ENCODE measurements at places on chromosomes 4 and X.

DNA sequence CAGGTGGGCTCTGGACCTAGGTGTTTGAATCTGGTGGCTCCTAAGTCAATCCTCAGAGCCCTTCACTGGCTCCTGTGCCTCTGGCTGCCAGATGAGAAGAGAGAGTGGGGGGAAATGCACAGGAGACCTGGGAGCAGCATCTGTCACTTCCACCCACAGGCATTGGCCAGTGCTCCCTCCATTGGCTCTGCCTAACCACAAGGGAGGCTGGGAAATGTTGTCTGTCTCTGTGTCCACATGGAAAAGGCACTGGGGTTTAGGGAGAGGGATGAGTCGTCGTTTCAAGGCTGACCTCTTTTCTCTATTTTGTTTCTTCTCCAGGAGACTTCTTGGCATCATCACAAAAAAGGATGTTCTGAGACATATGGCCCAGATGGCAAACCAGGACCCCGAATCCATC, 76.4 kb downstream of the CLCN4 start:
- DNase-seq = no peak

GRCh38 chrX:114952696-114953095, 64.7 kb downstream of the IL13RA2 start:
- DNase-seq = no peak

DNA sequence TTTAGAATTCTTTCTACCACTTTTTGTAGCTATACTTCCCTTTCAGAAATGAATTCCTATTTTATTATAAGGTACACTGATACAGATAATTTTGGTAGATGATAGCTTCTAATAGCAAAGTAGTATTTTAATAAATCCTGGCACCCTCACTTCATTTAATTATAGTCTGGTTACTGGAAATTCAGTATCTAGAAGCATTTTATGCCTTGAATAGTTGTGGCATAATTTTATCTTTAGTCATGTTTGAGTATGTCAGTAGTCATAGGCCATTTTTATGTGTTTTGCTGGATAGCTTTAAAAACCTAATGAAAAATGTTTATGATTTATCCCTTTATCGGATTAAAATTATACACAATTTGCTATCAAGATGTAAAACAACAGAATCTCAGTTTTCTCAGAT, 92.3 kb downstream of the DIAPH2 start:
- DNase-seq = no peak

GRCh38 chr4:182973511-182973911, 56.3 kb upstream of the DCTD start:
- peak; percentile 21 for DNase-seq

- DNase-seq = no peak
These were observed 375.5 kb downstream of the NAF1 start for GRCh38 chr4:162791226-162791625.

DNA sequence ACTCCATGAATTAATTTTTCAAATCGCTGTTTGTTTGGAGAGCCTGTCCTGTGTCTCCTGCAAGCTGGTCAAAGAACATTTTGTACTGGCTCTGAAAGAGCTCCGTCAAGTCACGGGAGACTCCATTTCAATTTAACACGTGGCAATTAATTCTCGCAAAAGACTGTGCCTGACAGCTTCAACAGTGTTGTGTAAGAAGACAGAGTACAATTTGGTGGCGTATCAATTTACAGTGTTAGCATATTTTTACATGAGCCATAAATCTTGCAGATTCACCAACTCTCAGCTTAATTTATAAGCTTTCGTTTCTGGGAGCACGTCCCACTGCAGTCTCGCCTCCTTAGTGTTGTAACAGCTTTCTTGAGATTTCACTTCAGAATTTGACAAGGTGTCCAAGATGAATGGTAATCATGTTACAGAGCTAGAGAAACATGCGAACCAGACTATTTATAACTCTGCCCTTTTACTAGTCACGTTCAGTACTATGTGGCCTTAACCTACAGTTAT, 70.8 kb downstream of the RWDD4 start:
- DNase-seq = no peak

GRCh38 chrX:1105671-1106419, 106.6 kb downstream of the CRLF2 start:
- no peak for DNase-seq

DNA sequence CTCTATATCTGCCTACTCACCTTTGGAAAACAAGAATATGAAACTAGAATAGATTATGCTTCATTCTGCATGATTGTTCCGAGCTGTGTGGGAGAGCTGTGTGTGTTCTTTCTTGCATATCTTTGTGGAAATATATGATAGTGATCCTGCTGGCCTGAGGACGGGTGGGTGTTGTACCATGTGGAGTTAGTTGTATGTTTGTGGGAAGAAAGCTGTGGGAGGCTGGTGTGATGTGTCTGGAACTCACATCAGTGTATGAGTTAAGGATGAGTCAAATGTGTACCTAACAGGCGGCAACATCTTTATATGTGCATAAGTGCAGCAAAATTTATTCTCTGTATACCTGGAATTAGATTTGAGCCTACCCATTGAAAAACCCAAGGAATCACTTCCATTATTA, 208.1 kb upstream of the ADGRL3 start:
- no peak for DNase-seq

- DNase-seq = no peak
These were observed 55.9 kb upstream of the ATP8A1 start for GRCh38 chr4:42712854-42713253.

DNA sequence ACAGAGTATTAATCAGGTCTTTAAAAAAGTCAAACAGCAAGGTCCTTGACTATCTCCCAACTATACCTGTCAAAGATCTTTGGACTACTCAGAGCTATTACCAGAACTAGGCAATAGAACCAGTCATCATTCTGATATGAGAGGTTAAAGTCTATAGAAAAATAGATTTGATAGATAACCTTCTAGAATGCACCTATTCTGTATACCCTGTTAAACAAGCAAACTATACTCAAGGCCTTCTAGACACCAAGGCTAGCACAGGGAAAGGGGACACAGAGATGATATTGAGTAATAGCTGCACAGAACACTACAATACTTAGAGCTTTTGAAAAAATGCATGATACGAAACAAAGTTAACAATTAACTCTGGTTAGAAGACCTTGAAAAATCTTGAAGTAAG, 149.5 kb downstream of the NR3C2 start:
- no peak for DNase-seq

- DNase-seq = peak; percentile 18
These were observed 444.2 kb downstream of the IDS start for GRCh38 chrX:149060921-149061320.

DNA sequence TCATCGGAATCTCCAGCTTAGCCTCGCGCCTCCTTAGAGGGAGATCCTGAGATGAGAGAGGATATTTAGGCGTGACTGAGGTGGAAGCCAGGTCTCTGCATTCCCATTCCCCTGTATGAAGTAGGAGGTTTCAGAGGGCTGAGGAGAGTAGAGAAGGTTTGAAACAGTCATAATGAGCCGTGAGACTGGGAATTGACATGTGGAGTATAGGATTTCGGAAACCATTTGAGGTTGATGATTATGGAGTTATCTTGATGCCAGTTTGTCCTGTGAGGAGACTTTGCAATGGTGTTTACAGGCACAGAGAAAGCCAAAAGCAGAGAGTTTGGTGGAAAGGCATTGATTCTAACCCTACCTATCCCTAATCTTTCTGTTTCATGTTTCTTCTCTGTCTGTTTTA, 2.0 kb downstream of the CHST7 start:
- no peak for DNase-seq

Data from hindlimb muscle (tissue), 1 donor.